ENCODE measurements at places on chromosomes 1 and 21.

- DNase-seq = no peak
Measured at GRCh38 chr1:224565186-224565585, 50.9 kb upstream of the CNIH3 start.

GRCh38 chr1:17287130-17287776 lies 20.7 kb upstream of the PADI4 start:
- no peak for DNase-seq

- no peak for DNase-seq
Measured at GRCh38 chr1:981955-982558, at the start of gene PERM1. TSS of gene PERM1 (minus strand) at chr1:982093. CDS start at chr1:981029, 1,064 bp downstream.

DNA sequence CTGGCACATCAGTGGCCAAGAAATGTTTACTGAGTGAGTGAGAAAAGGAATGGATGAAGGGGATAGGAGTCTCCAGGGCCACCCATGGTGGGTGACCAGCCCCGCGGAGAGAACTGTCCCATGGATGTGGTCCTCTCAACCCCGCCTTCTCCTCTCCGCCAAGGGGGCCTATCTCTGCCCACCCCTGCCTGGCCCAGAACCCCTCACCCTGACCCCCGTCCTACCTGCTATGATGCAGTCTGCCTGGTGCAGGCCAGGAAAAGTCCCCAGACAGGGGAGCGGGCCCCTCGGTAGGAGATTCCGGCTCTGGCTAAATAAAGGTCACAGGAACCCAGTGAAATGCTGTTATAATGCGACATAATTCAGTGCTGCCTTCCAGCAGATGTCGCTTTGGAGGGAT lies 107.6 kb downstream of the PTPRU start:
- DNase-seq = no peak

GRCh38 chr21:38671773-38672172 lies 134.0 kb upstream of the ETS2 start:
- DNase-seq = no peak

DNA sequence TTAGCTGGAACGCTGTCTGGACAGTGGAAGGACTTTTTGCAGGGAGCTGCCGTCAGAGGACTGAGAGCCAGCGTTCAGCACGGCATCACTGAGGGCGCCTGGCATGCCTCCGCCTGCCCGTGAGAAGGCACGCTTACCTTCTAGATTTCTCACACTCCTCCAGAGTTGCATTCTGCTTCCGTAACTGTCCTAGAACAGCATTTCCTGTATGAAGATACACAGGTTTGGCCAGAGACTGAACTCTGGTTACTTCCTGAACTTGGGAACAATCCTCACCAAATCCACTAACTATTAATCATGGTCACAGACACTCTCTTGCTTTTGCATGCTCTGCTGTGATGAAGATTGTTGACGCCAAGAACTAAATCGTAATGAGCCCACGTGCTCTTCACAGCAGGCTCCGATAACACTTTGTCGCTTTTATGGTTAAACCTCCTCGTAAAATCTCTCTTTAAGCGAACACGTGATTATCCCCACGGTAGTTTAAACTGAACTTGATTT lies 93.5 kb downstream of the KIF26B start:
- no peak for DNase-seq

DNA sequence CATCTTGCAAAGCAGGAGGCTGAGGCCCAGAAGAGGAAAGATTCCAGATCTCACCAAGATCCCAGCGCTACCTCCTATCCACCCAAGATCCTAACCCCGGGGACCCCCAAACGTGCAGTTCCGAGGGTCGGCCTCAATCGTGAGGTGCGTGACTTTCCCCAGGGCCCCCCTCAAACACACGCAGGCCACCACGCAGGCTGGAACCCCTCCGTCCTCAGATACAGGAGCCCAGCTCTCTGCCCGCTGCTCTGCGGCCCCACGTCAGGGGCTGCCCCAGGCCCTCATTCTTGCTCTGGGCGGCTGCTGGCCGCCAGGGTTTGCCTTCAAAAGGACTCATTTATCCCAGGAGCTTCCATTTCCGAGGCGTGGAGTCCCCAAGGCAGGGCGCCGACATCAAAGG lies 39.9 kb downstream of the KRTAP10-1 start:
- no peak for DNase-seq

GRCh38 chr1:151705753-151706463 lies 10.7 kb downstream of the CELF3 start:
- peak; percentile 64 for DNase-seq

GRCh38 chr1:241957692-241958494 lies at the start of gene BECN2:
TSS of gene BECN2 (plus strand) at chr1:241957767. CDS start at chr1:241957767, 0 bp downstream.
- DNase-seq = no peak

GRCh38 chr1:226474041-226474440 lies 66.1 kb upstream of the PARP1 start:
- DNase-seq = no peak

DNA sequence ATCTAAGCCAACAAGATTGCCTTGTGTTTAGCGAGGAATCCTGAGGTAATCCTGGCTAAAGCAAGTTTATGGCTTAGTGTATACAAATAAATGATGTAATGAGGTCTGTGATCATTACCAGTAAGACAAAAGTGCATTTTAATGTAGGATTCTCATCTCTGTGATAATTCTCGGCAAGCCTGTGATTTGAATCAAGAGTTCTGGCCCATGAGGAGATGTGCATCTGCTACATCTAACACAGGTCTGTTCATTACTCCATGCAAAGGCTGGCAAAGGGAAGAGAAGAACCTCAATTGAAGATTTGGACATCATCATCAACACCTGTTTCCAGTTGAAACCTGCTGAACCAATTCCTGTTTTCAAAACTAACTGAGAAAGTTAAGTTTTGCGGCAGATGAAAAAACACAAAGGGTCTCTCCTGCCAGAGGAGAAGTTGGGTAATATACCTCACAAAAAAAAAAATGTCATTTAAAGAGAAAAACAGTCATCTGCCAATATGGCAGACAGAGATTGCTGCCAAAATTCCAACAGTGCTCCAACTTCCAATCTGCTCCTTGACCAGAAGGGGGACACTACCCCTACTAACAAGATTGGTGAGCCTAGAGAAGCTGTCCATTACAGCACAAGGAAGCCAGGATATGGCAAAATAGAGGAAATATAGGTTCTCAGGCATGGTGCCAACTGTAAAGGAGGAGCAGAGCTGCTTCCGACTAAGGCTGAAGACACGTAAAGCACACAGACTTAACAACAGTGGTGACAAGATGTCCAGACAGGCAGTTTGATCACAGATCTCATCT lies 453.7 kb downstream of the TTLL7 start:
- no peak for DNase-seq

- DNase-seq = peak; percentile 16
Measured at GRCh38 chr1:25099343-25099951, 132.9 kb downstream of the SYF2 start.

DNA sequence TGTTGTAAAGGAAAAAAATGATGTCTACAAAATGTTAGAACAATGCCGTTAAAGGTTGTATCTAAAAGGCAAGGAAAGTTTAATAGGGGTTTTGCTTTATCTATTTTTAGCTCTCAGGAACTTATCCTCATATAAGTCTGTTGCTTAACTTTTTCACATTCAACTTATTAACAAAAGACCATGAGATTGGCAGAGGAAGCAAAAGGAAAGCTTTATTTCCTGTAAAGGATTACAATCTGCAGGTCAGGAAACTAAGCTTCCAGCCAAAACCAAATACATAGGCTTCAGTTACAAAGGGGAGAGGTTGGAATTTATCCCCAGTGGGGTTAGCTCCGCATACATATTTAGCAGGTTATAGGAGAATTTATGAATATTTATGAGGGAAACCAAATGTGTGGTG lies 58.7 kb upstream of the KIAA1614 start:
- no peak for DNase-seq

- DNase-seq = peak; percentile 27
Measured at GRCh38 chr1:6491480-6491962, at the start of gene PLEKHG5. TSS of gene PLEKHG5 (minus strand) at chr1:6491667. CDS start at chr1:6477571, 14,096 bp downstream.

DNA sequence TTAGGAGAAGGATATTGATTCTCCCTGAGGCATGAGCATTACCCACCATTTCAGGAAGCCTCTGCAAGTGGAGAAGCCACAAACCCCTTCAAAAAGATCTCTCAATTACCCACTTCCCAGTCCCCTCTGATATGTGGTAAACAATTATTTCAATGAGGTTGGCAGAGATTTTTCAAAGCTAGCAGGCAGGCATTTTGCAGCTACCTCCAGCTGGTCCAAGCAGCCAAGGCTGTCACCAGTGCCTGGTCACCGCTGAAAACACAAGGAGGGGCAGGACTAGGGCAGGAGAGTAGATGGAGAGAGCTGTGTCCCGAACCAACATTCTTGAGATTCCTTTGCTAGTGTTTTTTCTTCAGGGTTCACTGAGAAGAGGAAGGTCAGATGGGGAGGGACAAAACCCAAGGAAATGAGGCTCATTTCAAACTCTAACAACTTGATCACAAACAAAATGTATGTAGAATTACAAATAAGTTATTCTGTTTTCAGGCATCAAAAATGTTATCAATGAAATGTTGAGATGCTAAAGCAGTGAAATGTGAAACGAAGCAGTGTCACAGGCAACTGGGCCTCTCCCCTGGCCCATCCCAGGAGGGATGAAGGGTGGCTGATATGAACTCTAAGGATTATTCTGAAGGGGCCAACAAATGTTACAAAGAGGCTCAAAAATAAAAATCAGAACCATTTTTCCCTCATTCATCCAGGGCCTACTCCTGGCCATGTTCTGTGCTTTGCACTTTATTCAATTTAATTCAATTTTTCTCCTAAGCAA lies 22.3 kb downstream of the APP start:
- DNase-seq = no peak

DNA sequence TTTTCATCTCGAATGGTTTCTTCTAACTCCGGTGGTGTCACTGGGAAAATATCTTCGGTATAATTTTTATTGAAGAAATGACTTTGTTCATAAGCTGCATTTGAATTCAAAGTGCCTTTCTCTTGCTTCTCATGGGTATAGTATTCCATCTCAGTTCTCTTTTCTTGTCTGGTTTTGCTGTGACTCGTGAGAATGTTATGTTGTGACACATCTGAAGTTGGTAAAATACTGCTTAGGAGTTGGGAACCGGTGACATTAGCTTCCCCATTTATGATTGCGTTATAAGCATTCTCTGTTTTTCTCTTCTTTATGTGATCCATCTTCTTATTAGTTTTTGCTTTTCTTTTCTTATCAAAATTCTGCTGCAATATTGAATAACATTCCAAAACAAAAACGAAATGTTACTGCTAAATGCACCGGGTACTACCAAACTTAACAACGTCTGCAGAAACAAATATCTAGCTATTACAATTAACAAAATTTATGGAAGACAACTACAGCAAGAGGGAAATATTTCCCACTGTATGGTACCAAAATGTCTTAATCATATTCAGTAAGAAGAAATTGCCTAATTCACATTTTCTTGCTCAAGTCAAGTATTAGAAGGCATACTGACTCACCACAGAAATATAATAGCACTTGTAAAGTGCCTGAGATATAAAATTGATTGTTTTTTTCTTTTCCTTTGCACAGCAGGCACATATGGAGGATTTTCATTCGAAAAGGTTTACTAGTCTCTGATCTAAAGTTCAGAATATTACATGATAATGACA lies 15.5 kb downstream of the LRIF1 start:
- no peak for DNase-seq

GRCh38 chr1:230843503-230844309 lies 24.6 kb downstream of the C1orf198 start:
- DNase-seq = no peak

- DNase-seq = no peak
Measured at GRCh38 chr1:24130385-24130784, 12.6 kb downstream of the IL22RA1 start.

DNA sequence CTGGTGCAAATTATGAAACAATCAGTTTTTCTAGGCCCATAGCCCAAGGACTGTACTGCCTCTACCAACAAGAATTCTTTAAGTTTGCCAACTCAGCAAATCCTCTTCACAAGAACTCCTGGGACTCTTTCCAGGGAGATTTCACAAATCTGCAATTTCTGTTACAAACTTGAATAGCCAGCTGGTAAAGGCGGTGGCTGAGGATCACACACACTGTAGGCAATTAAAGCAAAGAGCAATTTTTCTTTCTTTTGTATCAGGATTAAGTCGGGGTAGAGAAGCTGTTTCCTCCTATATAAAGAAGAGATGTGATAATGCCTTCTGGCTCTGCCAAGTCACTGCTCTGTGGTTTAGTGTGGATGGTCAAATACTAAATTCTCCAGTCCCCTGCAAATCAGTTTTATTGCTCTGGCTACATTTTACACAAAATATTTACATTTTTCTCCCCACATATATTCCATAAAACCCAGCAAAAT lies 1.7 kb downstream of the ALDH9A1 start:
- DNase-seq = peak; percentile 15

DNA sequence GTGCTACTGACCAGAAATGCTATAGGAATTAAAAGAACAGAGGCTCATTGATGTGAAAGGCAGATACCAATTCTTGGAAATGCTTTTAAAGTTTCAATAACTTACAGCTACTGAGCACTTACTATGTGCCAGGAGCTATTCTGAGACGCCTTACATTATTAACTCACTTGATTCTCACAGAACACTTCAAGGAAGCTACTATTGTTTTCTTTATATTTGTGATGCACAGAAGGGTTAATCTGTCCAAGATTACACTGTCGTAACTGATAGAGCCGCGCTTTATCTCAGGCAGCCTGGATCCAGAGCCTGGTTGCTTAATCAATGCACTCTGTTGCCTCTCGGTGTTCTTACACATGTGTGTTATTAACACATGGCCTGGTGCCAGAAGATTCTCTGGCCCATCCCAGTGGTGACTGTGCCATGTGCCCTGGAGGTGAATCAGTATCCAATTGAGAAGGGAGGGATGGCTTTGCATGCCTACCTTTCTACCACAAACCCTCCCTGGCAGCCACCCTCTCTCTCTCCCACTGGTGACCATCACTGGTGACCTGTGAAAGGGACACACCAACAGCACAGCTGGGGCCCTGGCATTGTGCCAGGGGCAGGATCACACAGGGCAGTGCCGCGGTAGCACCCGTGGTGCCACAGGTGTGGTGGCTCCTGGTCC lies 8.8 kb downstream of the FMO1 start:
- DNase-seq = peak; percentile 94

- peak; percentile 74 for DNase-seq
Measured at GRCh38 chr1:147641695-147642592, 28.4 kb downstream of the ACP6 start.

GRCh38 chr1:55813618-55814017 lies 598.5 kb upstream of the USP24 start:
- no peak for DNase-seq

GRCh38 chr1:30681782-30682181 lies 41.6 kb downstream of the MATN1 start:
- DNase-seq = no peak

GRCh38 chr1:44002165-44002564 lies 10.8 kb downstream of the CCDC24 start:
- DNase-seq = no peak

DNA sequence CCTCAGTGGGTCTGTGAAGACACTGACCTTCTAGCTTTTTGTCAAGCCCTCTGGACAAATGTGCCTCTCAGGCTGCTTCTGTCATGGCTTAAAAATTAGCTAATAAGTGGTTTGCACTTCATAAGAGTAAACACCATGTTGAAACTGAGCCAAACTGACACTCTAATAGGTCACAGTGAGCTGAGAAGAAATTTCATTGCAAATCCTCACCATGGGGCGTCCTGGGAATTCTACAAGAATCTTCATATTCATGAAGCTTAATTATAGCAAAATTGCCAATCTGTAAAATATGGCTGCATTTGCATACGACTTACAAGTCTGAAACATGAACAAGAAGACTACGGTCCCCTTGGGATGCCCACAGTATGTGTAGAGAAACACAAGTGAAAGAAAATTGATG lies 188.6 kb downstream of the DSCAM start:
- DNase-seq = no peak

All from small intestine (tissue), 16 donors.